CD4-positive, alpha-beta memory T cell (primary cell): ENCODE measurements at places on chromosomes 6 and 20. TPM values are rescaled to one million over a fixed set of nuclear protein-coding genes. Genes with fewer than 3 reads are reported as not detected.

ULBP3 gene
- 0.48 TPM for polyA plus RNA-seq

STMND1 gene
- polyA plus RNA-seq: not detected

PSORS1C2 gene
- polyA plus RNA-seq: not detected

SIRPA gene
- not detected for polyA plus RNA-seq

TCP11 gene
- polyA plus RNA-seq: not detected

LRRC1 gene
- 2.8 TPM for polyA plus RNA-seq

MLIP gene
- not detected for polyA plus RNA-seq

RPS21 gene
- 2,753 TPM for polyA plus RNA-seq

DNA sequence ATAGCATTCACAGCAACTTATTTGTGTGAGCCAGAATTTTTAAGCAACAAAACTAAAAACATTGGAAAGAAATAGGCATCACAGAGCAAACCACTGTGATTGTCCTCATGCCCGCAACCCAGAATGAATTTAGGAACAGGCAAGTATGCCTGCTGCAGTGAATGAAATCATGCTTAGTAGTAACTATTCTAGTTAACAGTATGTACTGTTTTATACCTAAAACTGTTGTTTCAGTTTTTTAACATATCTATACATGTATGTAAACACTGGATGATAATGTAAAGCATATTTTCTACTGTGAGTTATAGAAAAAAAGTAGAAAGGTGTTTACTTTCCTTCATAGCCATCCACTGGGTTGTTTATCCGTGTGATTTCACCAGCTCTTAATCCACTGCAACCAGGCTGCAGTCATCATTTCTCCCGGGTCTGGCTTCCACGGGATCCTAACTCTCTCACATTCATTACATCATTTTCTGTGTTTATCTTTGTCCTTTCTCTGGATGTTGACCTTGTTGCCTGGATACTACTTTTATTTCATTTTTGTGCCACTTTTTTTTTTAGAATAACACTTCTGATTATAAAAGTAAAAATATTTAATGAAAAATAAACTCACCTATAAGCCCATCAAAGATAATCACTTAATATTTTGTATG, 3.6 kb upstream of the ARFGEF3 start:
- no peak for DNase-seq

DNA sequence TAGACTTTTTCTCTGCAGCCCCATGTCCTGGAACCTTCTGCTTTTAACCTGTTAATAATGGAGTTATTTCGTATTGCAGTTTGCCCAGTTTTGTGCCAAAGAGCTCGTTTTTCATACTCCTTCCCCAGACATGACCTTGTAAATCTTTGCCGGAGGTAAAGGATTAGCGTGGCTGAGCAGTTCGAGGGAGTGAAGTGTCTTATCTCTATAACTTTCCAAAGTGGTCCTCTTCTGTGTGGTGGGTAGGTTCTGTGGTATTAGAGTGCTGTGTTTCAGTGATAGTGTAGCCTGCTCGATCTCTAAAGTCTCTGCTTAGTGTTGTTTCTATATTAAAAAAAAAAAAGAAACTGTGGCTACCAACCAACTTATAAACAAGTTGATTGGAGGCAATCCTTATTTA, 67.5 kb downstream of the FARS2 start:
- no peak for DNase-seq

DNA sequence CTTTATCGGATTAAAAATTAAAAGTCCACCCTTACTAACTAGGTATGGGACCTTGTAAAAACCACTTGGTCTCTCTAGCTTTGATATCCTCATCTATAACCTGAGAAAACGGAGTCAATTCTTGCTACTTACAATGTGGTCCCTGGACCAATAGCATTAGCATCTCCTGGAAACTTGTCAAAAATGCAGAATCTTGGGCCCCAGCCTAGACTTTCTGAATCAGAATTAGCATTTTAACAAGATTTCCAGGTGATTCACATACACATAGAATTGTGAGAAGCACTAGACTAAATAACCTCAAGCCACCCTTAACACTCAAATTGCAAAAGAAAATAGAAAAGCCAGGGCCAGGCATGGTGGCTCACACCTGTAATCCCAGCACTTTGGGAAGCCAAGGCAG, 96.6 kb downstream of the RNGTT start:
- no peak for DNase-seq

DNA sequence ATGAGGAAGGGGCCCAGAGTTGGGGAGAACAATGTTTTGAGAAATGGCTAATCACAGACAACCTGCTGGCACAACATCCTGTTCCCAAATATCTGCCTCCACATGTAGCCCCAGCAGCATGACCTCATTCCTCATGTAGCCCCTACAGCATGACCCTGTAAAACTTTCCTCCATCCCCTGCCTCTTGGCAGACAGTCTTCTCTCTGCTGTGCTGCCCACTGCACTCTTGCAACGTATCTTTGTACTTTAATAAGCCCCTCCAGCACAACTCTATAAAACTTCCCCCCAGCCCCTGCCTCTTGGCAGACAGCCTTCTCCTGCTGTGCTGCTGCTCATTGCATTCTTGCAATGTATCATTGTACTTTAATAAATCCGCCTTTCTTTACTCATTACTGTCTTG, 278.8 kb downstream of the HDGFL1 start:
- no peak for DNase-seq

DNA sequence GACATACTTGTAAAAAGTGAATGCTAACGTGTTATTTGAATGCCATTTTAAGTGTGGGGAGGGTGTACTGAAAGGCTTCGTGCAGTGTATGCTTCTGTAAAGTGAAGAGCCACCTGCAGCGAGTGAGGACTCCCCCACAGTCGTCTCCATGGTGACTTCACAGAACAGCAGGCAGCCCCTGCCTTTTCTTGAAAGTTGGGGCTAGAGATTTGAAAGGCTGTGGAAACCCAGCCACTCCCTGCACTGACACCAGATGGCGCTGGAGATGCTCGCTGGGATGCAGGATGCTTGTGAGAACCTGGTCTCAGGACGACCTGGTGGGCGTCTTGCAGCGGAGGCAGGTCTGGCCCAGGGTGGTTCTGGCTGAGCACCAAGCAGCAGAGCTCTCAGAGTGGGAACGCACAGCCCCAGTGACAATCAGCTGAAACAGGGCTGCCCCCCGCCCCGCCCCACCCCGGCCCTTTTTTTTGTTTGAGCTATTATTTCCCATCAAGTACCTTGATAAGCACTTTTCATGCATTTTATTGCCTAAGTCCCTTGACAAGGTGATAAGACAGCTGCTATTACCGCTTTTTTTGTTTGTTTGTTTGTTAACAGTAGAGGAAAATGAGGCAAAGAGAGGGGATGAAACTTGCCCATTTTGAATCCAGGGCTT, 150.3 kb downstream of the SYCP2 start:
- no peak for DNase-seq

- DNase-seq: no peak
Observed at GRCh38 chr6:44650947-44651346, 263.4 kb downstream of the CDC5L start.

GRCh38 chr20:45293041-45294002, 13.3 kb upstream of the RBPJL start:
- peak; percentile 77 for DNase-seq

DNA sequence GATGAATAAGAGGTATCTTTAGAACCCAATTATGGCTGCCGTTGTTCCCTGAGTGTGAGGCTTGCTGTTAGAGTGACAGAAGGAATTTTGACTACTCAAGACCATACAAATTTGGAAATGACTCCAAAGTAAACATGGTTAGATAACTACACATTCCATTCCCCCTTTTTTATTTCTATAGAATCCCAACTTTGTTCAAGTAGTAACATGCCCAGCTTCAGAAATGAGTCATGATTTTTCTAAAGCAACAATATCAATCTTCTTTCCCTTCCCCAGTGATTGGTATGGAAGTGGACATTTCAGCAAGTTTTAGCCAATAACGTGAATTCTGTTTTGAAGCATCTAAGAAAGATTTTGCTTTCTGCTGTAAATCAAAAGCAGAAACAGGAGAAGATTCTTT, 37.8 kb downstream of the HCRTR2 start:
- no peak for DNase-seq

DNA sequence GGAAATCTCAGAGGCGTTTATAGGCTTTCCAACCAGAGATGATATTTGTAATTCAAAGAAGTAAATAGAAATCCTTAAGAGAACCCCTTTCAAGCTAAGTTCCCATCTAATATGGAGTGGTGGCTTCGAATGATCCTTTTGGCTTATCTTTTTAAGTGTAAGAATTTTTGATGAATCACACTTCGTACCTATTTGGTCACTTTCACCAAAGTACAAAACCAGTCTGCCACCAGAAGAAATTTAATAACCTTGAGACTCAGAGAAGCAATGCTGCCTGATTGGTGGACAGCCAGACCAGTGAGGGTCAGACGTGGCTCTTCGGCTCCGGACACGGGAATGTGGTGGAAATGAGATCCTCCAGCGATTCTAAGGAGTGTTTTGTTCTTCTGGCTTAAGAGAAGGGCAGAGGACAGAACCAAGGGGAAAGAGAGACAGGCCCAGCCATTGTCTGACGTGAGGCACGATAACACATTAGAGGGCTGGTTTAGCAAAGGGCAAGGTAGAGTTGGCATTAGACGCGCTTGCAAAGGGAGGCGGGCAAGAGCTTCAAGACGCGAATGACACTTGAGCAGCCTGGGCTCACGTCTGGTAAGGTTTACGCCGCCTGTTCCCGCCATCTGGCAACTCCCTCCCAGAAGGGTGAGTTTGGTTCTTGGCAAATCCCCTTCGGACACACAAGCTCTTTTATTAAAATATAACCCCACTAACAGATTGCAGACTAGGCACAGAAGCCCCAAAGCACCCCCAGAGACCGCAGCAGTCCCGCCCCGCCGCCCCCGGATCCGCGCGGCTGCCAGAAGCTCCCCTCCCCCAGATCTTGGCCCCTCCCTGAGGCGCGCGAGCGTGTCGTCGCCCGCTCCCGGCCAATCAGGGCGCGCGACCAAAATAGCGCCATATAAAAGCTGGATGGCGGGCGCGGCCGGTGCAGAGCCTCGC, 50.0 kb upstream of the EZR start:
- peak; percentile 99 for DNase-seq

GRCh38 chr6:2378891-2379652, 133.7 kb upstream of the GMDS start:
- DNase-seq: no peak

- DNase-seq: no peak
Observed at GRCh38 chr6:137488150-137489045, 5.8 kb downstream of the OLIG3 start.

GRCh38 chr6:39844866-39845265, 52.7 kb downstream of the DAAM2 start:
- DNase-seq: no peak

- no peak for DNase-seq
Observed at GRCh38 chr6:49541936-49542335, 8.5 kb upstream of the C6orf141 start.

GRCh38 chr20:52731093-52731492, 241.1 kb upstream of the TSHZ2 start:
- no peak for DNase-seq

- DNase-seq: no peak
Observed at GRCh38 chr6:166242888-166243287, 65.3 kb downstream of the PRR18 start.

- DNase-seq: no peak
Observed at GRCh38 chr6:74041420-74041819, 345.4 kb downstream of the CD109 start.

DNA sequence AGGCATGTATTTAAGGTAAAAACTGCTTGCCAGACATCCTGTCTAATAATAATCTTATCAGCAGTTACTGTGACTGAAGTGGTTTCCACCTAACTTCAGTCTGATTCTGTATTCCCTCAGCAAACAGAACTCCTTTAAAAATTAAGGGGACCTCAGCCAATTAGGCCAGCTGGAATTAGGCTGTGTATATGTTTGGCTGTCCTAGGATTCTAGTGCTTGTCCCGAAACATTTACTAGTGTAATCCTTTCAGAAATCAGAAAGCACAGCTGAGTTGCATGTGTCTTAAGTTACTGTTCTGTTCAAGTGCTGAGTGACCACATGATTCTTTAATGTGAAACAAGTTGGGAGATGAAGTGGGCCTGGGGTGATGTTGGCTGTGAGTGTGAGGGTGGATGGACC, 120.9 kb upstream of the SUPT3H start:
- no peak for DNase-seq

- DNase-seq: no peak
Observed at GRCh38 chr6:148563066-148563465, 183.8 kb upstream of the UST start.

GRCh38 chr20:46302106-46302505, 6.2 kb downstream of the CDH22 start:
- DNase-seq: no peak

GRCh38 chr6:46305833-46306232, 135.1 kb upstream of the ENPP5 start:
- DNase-seq: no peak

GRCh38 chr6:162750776-162751175, 23.0 kb downstream of the PACRG start:
- no peak for DNase-seq

GRCh38 chr6:79993911-79994309, 10.5 kb upstream of the TTK start:
- no peak for DNase-seq

DNA sequence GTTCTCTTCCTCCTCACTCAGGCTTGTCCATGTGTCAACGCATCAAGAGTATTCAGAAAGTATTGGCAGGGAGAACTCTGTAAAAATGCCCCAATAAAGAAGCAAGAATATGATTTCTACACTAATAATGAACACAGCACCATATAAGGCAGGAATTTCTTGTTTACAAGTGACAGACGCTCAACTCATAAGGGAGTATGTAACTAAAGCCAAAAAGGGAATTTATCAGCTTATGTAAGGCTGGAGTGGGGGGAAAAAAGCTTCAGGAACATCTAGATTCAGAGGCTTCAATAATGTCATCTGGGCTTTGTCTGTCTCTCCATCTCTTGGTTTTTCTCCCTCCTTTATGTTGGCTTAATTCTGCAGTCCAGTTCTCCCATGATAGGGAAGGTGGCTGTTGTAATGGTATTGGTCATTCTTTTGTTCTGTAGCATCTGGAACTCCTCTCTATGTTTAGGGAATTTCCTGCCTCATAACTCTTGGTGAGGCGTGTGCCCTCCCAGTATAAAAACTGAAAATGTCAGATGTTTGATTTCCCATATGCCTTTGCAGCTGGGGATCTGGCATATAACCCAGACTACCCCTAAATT, 125.1 kb upstream of the COL21A1 start:
- no peak for DNase-seq

DNA sequence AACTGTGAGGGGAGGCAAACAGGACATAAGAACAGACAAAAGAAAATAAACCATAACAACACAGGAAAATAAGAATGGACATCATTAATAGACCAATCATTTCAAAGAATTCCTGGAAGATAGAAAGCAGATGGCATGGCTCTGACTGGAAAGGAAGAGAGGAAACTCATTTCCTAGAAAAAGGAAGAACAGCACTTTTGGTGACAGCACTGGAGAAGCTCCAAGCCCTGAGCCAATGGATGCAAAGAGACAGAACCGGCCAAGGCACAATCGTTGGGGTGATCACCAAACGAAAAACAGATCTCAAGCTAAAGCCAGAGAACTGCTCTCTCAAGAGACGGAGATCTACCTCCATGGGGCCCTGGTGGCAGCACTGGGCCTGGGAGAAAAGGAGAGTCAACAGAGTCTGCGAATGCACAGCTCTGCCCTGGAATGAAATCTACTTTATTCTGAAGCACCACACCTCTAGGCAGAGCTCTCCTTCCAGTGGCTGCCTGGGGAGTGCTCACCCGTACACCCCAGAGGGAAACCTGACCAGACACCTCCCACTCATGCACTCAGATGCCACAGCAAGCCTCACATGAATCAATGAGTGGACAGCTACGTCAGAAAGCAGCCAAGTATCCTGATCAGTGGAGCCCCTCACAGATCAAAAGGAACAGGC, 24.2 kb downstream of the KIAA0319 start:
- DNase-seq: no peak
